ENCODE measurements at places on chromosomes 16 and 17.

GRCh38 chr17:58335779-58336455, 7.3 kb upstream of the TSPOAP1 start:
- peak; percentile 88 for DNase-seq

DNA sequence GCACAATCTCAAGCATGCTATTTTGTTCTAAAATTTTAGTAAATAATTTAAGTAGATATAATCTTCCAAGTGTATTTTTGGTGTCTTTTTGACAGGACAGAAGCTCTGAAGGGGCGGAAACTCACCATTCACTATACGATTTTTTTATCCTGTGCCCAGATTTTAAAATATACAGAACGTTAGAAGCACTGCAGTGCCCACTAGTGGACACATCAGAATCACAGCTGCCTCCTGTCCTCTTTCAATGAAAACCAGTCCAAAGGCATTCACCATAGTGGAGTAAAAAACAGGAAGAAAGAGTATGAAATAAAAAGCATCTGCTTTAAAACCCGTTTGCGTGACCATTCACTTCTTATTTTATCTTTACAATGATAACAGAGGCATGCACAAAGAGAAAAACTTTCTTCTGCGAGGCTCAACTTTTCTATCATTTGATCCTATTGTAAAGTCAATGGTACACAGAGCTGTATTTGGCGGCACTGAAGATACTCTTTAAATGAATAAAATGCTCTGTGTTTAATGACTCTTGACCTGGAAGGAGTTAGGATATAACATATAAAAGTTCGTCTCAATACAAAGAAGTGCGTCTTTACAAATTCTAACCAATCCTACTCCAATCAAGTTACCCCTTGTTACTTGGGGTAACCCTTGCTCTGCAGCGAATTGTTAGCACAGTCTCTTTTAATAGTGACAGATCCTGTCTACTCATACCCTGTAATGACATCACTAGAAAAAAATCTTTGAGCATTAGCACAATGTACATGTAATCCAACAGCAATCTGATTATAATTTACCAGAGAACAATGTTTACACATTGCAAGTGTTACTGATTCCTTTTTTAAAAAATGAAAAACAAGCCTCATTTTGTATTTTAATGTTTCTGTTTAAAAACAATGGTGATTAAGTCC, 339.8 kb upstream of the PSMD7 start:
- peak; percentile 6 for DNase-seq

- DNase-seq = no peak
Observed at GRCh38 chr16:87278191-87279093, 38.8 kb downstream of the C16orf95 start.

GRCh38 chr17:28878981-28879380, 18.6 kb downstream of the FLOT2 start:
- no peak for DNase-seq

GRCh38 chr16:3304370-3304769, 860 bp downstream of the TIGD7 start:
- no peak for DNase-seq

GRCh38 chr16:81676883-81677737, 102.0 kb upstream of the PLCG2 start:
- DNase-seq = no peak

DNA sequence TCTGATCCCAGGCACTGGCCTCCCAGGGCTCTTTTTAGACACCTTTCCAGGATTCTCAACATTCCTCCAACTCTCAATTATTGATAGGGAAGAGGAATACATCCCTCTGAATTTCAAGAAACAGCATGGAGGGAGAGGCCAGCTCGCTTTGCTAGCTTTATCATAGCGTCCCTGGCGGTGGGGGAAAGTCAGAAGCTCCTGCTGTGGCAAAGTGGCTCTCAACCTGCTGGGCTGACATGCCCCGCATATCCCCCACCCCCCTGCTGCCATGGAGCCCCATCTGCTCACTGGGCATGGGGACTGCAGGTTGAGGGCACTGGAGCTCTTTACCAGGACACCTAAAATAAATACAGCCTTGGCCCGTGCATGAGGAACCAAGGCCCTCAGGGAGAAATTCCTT, 140.3 kb downstream of the SLC39A11 start:
- no peak for DNase-seq

GRCh38 chr17:76888661-76889060, 20.5 kb downstream of the MGAT5B start:
- no peak for DNase-seq

DNA sequence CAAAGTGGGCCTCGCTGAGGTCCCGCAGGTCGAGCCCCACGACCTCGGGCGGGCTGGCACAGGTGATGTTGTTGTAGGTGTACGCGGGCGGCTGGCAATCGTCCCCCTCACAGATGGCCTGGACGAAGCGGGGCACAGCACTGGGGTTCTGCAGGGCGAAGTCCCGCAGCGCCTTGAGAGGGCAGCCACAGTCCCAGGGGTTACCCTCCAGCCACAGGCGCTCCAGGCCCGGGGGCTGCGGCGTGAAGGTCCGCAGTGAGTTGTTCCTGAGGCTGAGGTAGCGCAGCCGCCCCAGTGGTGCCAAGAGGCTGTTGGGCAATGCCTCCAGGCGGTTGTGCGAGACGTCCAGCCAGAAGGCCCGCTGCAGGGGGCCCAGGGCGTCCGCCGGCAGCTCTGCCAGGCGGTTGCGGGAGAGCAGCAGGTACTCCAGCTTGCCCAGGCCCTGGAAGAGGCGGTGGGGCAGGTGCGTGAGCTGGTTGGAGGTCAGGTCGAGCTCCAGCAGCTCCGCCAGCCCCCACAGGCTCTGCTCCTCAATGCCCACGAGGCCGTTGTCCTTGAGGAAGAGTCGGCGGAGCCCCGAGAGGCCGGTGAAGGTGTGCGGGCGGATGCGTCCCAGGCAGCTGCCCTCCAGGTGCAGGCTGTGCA, 2.8 kb downstream of the IGFALS start:
- no peak for DNase-seq

DNA sequence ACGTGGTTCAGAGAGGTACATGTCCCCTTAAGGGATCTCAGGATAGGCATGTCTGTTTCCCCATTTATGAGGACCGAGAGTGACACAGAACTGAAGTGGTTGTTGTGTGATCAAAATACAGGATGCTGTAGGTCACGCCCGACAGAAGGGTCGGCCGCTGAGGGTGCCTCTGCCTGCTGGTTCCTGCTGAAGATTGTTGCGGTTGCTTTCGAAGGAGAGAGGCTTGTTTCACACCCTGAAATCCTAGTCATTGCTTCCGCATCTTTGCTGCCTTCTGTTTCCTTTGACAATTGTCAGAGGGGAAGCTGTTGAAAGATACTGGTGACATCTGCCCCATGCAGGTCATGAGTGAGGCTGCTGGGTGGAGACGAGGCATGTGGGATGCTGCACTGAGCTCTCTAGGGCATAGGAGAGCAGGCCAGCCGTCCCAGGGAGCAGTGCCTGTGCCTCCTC, 3.8 kb upstream of the NAT9 start:
- DNase-seq = peak; percentile 83

DNA sequence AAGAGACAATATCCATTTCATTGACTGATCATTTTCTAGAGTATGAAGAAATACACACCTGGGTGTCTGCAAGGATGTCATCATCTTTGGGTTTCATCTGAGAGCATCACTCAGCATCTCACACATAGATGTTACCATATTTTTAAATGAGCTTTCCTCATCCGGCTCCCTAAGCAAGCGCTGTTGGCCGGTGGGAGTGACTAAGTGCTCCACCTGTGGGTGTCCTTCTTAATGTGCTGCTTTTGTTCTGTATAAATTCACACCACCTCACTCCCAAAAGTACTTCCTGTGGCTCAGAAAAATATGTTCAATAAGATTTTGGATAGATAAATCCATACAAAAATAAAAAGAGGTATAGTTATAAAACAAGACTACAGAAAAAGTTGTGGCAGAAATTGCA, 7.4 kb downstream of the SSTR2 start:
- DNase-seq = no peak

DNA sequence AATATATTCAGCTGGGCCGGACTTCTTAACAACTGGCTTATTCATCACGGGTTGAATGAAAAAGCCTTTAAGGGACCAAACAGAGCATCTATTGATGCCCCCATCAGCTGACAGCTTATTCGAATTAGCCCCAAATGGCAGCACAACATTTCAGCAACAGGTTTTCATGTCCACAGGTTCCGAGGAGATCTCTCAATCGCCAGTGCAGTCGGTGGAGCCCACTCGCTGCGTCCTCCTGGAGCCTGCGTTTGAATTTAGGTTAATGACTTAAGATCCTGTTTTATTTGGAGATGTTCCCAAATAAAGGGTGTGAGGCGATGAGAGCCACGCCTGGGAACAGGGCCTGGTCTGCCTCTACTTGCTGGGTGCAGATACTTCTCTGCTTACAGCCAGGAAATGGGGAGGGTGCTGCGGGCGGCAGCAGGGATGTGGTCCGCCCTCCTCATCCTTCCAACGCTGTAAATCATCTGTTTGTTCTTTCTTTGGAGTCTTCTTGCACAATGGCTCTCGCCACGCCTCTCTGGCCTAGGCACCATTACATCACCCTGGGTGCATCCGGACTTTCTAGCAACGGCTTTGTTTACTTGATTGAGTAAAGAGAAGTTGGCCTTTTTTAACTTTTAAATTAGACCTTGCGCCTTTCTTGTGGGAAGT, 22.6 kb downstream of the NDE1 start:
- peak; percentile 88 for DNase-seq

- DNase-seq = no peak
Observed at GRCh38 chr17:27241346-27241946, 52.5 kb upstream of the WSB1 start.

- no peak for DNase-seq
Observed at GRCh38 chr17:35906191-35906925, 24.2 kb downstream of the RDM1 start.

DNA sequence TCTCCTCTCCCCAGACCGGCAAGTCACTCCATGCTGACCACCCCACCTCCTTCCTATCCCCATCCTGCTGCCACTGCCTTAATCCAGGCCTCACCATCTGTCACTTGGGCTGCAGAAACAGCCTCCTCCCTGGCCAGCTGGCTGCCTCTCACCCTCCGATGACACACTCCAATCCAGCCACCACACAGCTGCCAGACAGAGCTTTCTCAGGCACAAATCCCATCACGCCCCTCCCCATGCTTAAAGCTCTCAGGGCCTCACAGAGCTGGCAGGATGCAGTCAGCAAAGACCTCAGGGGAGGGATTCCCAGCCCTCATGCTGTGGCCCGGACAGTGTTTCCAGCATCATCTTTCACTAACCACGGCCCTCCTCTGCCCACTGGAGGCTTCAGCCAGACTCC, 13.7 kb downstream of the CAMKK1 start:
- no peak for DNase-seq

GRCh38 chr16:9680968-9681367, 501.3 kb downstream of the GRIN2A start:
- no peak for DNase-seq

DNA sequence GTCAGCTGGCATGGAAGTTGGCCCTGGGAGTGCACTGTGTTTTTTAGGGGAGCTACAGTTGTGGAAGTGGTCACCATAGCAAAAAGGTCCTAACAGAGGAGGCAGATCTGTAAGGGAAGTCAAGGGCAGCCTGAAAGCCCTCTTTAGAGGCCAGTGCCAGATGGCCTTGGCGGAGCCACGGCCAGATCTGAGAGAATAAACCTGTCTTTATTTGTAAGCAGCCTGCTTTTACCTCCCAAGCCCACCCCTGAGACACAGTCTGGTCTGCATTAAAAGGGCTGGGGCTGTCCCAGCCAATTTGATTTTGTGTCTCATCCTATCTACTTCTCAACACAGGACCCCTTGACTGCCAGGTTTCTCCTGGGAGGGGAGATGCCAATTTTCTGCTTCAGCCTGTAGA, 51.0 kb upstream of the NOL11 start:
- DNase-seq = no peak

GRCh38 chr16:85759631-85760419, 8.9 kb upstream of the C16orf74 start:
- no peak for DNase-seq

Data from CD4-positive, alpha-beta T cell treated with Interleukin-4 for 4 hours (primary cell).